ENCODE measurements at places on chromosomes 12 and 14.
A peak's percentile ranks its signal among the peaks of the same experiment; 100 is the strongest.

- no peak for DNase-seq
These were observed 2.9 kb downstream of the ATXN3 start for GRCh38 chr14:92103363-92103989.

DNA sequence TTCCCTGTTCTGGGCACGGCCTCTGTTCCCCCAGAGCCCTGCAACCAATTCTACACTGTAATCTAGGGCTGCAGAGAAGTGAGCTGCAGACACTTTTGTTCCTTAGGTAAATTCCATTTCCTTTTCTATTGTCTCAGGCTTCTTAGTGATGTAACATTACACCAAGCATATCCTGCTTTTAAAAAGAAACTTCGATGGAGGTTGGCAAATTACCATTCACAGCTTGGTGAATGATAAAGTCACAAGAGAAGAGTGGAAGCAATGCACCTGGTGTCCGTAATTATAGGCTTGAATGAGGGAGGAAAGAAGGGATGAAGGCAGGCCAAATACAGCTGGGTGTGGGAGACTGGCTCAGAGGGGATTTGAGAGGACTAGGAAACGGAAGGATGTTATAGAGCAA is 68.6 kb downstream of the PPM1A start:
- no peak for DNase-seq

- DNase-seq = no peak
These were observed 151.7 kb downstream of the RPAP3 start for GRCh38 chr12:47554046-47554653.

- DNase-seq = no peak
These were observed 185.3 kb downstream of the TSPAN9 start for GRCh38 chr12:3262470-3262869.

DNA sequence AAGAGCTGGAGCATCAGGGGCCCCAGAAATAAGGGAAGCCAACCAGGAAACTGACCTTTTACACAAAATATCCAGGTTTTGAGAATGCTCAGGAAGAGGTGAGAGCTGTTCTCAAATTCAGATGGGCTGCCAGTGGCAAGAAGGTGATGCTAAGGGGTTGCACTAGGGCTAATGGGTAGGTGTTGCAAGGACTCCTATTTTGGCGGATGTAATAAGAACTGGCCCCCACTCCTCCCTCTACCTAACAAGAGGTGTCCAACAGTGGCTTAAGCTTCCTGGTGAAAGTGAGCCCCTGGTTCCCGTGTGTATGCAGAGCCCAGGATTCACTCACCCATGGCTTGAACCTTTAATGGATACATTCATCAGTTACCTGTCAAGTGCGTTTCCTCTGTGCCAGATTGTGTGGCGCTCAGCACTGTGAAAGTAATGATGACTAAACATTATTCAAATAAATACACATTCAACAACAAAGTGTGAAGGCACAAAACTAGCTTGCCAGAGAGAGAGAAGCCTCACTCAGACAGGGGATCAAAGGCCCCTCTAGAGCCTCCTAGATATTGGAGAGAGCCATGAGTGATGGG is 705 bp upstream of the CHGA start:
- DNase-seq = no peak

DNA sequence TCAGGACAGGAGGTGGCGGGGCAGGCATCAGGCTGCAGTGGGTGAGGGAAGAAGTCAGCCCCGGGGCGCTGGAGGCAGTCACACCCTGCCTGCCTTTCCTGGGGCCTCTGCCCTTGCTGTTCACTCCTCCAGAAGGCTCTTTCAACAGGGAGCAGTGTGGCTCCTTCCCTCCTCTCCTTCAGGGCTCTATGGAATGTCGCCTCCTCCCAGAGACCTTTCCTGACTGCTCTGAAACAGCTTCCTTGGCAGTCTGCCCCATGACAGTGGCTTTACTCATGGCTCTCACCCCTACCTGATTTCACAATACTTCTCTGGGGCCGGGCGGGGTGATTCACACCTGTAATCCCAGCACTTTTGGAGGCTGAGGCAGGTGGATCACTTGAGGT is 7.1 kb downstream of the RHOF start:
- DNase-seq = no peak

GRCh38 chr12:92149563-92149962 is 3.9 kb upstream of the BTG1 start:
- no peak for DNase-seq

- DNase-seq = peak; percentile 50
These were observed 565 bp downstream of the NT5DC3 start for GRCh38 chr12:103840462-103840875.

DNA sequence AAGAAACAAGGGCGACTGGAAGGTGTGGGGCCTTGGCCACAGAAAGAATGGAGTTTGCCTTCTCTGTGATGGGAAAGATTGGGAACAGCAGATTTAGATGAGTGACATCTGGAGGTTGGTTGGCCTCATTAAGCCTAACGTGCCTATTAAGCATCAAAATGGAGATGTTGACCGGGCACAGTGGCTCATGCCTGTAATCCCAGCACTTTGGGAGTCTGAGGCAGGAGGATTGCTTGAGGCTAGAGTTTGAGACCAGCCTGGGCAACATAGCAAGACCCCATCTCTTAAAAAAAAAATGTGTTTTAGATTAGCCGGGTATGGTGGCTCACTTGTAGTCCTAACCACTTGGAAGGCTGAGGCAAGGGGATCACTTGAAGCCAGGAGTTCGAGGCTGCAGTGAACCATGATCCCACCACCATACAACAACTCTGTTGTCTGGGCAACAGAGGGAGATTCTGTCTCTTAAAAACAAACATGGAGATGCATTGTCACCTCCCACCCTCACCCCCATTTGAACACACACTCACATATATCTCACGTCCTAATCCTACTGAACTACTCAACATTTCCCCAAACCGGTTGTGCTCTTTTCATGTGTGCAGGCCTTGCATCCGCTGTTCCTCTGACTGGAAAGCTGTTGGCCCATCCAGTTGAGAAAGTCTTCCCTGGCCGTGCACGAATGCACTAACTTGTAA is 172.1 kb downstream of the ETV6 start:
- DNase-seq = peak; percentile 50

- DNase-seq = no peak
These were observed 375.9 kb downstream of the DAD1 start for GRCh38 chr14:22213120-22213519.

DNA sequence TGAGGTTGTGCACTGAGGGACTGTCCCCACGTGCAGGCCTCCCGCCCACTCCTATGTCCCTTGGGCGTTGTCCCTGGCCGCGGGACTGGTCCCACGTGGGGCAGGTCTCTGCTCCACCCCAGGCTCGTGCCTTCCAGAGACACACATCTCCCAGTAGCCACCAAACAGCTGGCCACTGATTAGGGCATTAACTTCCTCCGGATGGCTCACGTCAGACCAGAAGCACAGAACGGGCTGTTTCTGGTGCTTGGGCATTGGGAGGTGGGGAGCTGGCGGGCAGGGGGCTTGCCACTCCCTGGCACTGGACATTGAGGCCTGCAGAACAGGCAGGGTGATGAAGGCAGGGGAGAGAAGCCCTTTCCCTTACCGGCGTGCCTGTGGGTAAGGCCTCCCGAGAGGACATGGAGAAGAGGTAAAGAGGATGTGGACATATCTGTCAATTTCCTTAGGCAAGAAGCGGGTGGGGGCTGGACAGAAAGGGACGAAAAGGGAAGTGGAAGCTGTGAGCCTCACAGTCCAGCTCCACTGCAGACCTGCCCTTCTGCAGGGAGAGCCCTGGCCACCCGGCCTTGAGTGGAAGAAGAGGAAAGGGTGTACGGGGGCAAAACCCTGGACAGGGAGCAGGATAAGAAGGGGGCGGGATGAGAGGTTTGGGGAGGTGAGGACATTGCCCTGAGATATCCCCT is 101.2 kb downstream of the NINJ2 start:
- DNase-seq = no peak

- DNase-seq = no peak
These were observed 153.8 kb upstream of the DDHD1 start for GRCh38 chr14:53306911-53307310.

DNA sequence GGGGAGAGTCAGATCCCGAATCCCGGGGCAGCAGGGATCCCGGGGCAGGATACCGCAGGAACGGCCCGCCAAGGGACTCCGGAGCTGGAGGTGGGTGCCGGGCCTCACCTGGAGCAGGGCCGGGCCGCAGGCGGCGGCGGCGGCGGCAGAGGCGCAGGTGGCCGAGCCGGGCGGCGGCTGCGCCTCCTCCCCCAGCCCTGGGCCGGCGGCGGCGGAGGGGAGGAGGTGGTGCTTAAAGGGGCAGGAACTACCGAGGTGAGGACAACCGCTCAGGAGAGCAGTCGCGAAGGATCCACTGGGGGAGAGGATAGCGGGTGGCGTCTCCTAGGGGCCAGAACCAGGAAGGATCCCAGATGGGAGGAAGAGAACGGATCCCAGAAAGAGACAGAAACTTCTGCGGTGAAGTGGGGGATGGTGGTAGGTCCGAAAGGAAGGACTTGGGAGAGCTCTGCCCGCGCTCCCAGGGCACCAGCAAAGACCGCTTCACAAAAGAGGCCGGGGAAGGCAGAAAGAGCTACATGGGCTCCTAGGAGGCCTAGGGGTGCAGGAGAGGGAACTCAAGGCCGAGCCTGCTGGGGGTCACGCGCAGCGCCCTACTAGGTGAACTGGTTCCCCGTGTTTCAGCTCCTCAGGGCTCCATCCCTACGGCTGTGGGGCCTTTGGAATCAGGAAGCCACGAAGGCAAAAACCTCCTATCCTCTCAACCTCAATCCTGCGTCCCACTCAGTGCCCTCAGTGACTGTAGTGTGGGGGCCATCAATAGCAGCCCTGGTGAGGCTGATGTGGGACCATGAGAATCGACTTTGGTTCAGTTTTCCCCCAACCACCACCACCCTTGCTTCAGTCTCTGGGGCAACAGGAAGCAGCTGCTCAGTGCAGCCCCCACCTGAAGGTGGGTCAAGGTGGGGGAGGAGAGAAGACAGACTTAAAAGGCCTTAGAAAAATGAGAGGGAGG is 5.0 kb upstream of the BAZ2A start:
- peak; percentile 86 for DNase-seq

- peak; percentile 95 for DNase-seq
These were observed 8.9 kb downstream of the VAMP1 start for GRCh38 chr12:6461401-6462233.

DNA sequence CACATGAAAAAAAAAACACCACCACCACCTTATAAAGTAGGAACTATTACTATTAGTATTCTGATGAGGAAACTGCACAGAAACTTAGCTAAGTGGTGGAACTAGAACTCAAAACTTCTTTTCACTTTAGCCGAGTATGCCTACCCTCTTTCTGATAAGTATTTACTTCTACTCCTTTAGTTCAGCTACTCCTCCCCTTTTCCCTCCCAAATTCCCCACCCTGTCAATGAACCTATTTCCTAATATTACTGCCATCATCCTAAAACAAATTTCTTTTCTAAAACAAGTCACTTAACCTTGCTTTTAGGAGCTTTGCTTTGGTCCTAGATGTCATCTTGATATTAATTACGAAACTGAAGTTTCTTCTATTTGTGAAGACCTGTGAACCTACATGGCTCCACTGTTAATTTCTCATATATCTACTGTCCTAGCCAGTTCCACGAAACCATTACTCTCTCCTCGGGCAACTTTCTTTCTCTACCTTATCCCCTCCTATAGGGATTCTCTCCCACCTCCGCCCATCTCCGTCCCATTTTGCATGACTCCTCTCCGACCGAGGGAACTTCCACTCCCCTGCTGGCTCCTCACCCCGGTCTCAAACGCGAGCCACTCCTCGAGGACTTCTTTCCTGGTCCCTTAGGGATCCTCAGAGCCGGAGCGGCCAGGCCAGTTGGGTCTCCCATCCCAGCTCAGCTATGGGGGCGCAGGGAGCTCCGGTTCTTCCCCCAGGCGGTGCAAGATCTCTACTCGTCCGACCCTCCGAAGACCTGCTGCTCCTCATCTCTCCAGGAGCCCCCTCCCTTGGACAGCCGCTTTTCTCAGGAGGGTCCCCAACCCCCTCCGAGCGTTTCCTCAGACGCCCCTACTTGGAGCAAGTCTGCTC is 1.1 kb downstream of the NUMB start:
- peak; percentile 30 for DNase-seq

- DNase-seq = peak; percentile 79
These were observed 43.1 kb downstream of the LLPH start for GRCh38 chr12:66087365-66087943.
